ENCODE measurements at places on chromosomes 3 and 15.

GRCh38 chr3:132351222-132351806 is 34.1 kb downstream of the ACP3 start:
- no peak for DNase-seq

DNA sequence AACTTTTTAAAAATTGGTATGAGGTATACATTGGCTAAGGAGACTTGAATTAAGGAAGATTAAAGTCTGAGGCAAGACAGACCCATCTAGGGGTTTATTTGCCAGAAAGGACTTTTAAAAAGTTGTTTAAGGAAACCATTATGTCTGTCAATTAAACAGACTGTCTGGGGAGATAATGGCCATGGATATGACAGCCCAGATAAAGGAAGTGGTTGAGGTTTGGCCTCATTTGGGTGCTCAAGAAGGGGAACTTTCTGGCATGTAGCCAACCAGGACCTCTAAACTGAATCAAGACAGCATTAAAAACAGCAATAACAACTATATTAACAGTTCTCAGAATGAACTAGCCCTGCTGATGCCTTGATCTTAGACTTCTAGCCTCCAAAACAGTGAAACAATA is 9.9 kb upstream of the CD200R1L start:
- DNase-seq = no peak

DNA sequence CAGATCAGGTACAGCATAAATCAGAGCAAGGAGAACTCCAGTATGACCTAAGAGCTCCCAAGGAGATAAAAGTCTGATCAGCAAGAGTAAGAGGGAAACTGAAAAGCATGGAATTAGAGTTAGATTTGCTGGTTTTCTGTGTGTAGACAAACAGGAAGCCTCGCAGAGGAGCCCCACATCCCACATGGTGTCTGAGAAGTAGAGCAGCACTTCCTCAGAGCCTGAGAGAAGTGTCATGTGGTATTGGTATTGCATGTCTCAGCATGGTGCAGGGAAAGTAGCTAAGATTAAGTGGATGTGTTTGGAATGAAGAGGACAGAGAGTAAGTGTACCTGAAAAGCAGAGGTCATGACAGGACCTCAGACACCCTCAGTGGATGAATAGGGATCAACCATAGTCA is 175.4 kb upstream of the GBE1 start:
- DNase-seq = no peak

- no peak for DNase-seq
These were observed 43.6 kb downstream of the SEMA5B start for GRCh38 chr3:122984007-122984406.

DNA sequence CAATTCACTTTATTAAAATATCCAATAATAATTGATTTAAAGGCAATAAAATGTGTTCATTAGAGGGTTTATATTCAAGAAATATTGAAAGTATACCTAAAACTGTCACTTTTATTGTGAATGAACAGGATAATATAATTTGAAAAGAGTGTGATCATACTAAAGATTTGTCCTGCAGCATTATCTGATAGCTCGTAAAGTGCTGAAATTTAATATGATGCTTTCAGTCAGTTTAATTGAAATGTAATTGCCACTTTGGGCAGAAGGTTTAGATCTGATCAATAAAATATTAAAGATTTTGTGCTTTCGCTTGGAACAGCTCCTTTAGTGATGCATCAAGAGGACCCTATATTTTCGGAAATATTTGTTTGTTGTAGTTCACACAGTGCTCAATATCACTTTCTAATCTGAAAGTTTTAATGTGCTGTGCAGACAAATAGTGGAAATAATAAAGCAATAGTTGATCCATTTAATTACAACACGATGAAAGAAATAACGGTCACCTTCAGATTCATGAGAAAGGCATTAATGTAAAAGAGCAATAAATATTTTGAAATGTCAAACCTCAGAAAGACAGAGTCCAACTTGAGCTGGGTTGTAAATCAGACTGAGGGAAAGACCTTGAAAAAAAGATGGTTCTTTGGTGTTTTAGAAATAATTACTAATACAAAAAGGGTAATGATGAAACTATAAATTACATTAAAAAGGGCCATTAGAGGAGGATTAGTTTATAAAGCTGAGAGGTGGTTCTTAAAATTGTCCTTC is 129.7 kb upstream of the MEIS2 start:
- no peak for DNase-seq
